ENCODE measurements at places on chromosomes 4 and X.

DNA sequence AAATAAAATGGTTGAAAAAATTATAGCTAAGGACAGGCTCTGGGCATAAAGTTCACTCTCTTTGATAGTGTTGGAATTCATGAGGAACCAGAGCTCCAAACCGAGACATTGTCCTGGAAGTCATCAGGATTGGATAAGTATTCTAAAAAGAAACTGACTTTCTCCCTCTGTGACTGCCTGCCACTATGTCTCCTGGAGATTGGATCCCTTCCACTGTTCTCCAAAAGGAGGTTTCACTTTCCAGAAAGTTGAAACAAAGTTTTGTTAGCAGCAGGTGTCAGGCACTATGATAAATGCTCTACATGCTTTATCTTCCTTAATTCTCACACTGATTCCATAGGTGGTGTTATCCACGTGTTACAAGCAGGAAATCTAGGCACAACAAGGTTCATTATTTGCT is 16.8 kb downstream of the BANK1 start:
- no peak for DNase-seq

- no peak for DNase-seq
These were observed 119.9 kb downstream of the EGF start for GRCh38 chr4:110032603-110033002.

DNA sequence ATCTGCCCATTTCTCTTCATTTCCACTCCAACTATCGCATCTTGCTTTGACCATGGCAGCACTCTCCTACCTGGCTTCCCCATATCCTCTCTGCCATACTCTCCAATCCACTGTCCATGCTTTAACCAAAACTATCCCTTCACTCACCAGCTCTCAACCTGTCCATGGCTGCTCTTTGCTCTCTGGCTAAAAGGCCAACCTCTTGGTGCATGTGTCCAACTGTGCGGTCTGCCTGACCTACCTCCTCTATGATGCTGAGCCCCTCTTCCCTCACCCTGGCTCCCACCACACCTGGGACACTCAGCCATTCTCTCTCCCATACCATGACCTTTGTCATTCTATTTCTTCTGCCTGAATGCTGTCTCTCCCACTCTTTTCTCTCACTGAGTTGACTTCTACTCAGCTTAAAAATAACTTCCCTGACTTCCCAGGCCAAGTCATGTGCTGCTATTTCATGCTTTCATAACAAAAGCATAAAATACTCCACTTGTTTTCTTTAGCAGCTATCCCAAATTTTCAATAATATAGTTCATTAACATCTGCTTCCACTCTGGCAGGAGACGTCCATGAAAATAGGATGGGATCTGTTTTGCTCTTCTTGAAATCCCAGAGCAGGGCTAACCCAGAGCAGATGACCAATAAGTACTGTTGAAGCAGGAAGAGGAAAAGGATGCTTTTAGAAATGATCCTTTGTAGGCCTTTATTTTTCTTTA is 29.8 kb upstream of the KLF3 start:
- DNase-seq: no peak

GRCh38 chrX:69024931-69025330 is 140.3 kb downstream of the PJA1 start:
- no peak for DNase-seq

DNA sequence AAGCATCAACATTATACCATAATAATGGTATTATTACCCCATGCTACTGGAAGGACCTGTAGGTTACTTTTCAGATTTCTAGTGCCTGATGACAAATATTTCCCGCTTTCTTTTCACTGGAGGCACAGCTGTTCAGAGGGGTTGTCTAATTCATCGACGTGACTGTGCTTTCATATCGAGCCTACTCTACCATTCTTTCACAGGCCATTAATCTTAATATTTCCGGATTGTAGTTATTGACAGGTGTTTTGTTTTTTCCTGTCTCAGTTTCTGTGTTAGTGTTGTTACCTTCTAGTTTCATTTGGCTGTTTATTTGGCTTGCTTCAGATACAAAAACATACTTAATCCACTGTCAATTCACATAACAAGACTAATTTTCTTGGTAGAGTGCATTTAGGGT is 330.9 kb downstream of the SPOCK3 start:
- DNase-seq: no peak

- no peak for DNase-seq
These were observed 1000.7 kb downstream of the STIM2 start for GRCh38 chr4:27861381-27861787.

DNA sequence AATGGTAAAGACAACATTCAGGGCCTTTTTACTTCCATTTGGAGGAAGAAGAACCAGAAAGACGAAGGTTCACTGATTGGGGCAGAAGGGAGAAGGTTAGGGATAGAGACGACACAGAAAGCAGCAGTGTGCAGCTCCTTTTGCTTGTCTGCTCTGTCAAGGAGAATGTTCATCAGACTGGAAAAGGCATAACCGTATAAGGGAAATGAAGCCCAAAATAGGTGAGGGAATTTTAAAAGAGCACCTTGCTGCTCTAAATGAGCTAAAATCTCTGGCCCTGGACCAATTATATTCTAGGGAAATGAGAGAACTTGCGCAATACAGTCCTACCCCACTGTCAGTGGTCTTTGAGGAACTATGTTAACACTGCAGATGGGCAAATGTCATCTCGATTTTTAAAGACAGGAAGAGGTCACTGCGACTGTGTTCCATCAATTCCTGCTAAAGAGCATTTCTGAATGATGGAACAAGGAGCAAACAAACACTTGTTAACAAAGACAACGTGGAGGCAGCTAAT is 909.8 kb upstream of the FTHL17 start:
- DNase-seq: no peak

DNA sequence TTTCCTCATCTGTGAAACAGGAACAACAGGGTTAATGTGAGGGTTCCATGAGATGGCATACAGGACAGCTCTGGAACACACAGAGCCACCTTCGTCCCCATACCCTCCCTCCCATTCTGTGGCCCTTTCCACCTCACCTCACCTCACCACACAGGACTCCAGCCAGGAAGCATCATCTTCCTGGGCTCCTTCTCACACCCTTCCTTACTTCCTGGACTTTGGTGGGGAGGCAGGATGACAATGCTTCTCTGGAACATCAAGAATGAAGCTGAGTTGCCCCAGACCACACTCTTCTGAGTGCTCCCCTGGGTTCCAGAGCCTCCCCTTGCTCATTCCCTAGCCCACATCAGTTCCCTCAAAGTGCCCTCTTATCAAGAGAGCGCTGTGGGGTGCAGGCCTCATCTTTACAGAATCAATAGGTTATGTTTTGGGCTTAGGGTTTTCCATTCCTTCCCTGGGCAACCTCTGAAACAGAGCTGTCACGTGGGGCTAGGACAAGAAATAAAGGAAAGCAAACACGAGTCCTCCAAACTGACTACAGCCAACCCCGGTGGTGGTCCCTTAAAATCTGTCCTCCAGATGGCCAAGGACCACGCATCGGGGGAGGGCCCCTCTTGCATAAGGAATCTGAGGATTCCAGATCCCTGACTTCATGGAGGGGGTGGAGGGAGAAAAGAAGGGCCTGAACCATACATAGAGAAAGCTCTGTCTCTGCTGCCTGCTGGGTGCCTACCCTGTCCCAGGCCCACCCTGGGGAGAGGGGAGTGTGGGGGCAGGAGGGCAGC is 74.4 kb upstream of the ATP6AP2 start:
- DNase-seq: no peak

DNA sequence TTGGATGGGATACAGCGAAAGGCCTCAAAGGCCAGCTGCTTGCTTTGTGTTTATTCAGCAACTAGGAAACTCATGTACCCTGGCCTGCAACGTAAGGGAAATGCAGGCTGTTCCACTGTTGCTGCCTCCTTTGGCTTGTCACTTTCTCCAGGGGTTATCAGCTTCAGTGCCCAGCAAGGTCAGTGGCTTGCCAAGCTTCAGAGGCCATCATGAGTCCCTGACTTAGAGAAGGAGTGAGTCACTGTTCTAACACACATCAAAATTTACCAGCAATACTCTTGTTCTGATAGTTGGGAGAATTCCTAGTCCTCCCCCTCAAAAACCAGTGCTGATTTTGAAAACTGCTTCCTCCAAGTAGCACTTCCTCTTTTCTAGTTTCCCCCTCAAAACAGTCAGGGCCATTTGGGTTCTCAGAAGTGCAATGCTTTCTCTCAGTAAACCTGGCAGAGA is 250.8 kb downstream of the ARHGAP24 start:
- DNase-seq: no peak

DNA sequence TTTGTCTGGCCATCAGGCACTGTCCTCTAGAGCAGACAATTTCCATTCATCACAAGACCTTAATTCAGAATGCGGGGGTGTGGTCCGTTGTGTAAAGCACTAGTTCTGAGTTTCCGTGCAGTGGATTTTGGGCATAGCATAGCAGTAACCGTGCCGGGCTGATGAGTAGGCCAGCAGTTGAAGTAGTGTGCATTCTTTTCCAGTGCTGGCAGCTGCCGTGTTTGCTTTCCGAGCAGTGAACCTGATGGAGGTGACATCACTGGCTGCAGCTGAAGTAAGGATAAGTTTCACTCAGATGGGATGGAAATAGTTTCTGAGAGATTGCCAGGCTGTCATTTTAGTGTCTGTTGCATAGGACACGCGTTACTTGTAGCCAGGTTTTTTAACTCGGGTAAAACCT is 107.0 kb upstream of the STIM2 start:
- DNase-seq: no peak

DNA sequence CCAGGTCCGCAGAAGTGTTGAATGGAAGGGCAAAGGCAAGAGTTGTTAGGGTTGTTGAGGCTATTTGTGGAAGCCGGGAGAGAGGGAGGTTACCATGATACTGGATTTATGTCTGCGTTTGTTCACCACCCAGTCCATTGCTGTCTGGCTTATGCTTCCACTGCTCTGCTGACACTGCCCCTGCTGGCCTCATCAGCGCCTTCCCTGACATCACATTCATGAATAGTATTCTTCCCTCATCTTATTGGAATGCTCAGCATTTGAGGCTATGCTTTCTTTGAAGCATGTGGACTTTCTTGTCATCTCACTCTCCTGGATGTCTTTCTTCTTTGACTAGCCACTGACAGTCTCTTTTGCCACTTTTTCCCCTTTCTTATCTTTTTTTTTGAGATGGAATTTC is 10.3 kb downstream of the GNL3L start:
- DNase-seq: no peak

GRCh38 chr4:142405695-142406498 is 440.2 kb downstream of the INPP4B start:
- no peak for DNase-seq

GRCh38 chr4:106266201-106266600 is 49.8 kb downstream of the TBCK start:
- no peak for DNase-seq

DNA sequence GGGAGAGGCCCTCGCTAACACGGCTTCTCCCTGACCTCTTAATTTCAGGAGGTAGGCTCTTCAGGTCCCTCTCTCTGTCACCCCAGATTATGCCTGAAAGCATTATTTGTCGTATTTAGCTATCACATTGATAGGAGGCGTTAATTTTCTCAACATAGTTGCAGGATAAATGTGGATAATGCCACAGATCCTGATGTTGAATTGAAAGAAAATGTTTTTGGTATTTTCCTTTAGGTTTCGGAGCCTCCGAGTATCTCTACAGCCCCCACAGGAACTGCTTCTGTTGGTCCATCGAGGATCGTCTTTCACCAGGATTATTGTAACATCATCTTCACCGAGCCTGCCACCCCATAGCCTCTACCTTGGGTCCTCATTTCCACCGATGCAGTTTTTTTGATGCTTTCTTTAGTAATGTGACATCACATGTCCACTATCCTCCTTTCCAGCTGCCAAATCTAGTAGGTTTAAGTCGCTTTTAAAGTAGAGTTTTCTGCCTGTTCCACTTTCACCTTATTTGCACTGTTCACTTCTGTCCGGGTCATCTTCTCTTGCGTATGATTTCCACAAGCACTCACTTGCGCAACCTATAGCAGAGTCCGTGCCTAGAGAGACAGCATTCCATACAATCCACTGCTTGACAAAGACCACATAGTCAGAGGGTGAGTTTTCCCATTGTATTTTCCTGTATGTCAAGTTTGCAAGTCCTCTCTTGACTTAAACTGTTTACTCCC is 665 bp downstream of the TIGD2 start:
- DNase-seq: no peak

DNA sequence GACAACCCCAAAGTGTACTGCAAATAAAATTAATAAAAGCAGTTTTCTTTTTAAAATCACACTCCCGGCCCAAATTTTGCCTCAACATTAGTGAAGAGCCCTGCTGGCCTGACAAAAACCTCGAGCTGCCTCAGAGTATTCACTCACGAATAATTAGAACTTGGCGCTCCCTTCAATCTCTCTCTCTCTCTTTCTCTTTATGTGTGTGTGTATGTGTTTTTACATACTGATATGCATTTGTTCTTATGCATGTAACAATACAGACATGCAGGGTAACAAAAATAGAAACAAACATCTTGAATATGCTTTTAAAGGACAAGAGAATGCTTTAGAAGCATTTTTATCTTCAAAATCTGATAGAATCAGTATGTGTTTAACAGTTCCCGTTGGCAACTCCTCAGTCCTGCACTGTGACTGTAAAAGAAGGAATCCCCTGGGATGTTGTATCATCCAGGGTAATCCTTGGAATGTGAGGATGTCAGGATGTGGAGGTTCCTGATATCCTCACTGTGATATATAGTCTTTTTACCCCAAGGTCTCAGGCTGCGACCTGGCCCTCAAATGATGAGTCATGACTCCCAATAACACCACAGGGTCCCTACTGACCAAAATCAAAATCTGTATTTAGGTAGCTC is 53.0 kb downstream of the PTCHD1 start:
- no peak for DNase-seq

DNA sequence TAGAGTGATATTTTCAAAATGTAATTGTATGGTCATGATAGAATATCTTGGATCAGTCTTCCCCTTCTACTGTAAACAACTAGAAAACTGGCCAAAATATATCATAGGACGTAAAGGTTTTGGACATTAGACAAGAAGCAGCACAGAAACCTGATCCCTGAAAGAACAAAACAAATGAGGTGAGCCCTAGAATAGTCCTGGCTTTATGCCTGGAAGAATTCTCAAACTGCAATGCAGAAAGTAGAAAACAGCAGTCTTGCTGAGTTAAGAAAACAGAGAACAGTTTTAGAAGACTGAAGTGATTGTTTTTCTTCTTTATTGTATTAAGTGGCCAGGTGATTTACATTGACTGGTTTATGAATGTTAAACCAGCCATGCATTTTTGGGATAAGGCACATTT is 19.5 kb downstream of the NSUN7 start:
- DNase-seq: no peak

- no peak for DNase-seq
These were observed 119.8 kb upstream of the TSPAN5 start for GRCh38 chr4:98778206-98778605.

DNA sequence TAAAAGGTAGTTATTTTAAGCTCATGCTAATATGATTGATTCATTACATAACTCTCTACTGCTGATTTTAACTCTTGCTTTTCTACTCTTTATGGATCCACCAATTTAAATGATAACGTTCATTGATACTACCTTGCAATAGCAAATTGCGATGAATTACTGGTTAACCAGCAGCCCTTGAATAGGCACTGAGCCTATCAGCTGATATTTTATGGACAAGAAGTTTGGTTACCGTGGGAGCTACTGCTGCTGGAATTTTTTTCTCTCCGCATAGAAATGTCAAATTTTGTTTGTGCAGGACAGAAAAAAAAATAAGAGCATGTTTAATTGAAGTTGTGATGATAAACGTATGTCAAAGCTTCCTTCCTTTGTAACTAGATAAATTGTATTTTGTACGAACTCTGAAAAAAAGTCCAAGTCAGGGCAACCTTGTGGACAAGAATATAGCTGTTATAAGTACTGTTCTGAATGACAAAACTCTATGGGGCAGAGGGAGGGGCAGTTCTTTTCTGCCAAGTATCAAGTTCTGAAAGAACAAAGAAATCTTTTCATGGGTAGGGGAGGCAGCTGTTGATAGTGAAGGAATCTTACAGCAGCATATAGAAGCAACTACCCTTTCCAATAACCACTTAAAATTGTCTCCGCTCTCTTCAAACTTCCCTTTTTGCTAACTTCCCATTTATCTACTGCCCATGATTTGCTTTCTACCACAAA is 434.9 kb upstream of the PABPC4L start:
- DNase-seq: no peak

Measured in stimulated activated CD8-positive, alpha-beta memory T cell treated with anti-CD3 and anti-CD28 coated beads, Interleukin-7, amount 100 ng/mL, for 48 hours (primary cell).